ENCODE measurements at places on chromosomes 4 and X.

- DNase-seq, result no peak
These were observed 88.1 kb downstream of the NBDY start for GRCh38 chrX:56817179-56817578.

GRCh38 chrX:79368441-79368840, 1.3 kb upstream of the ITM2A start:
- no peak for DNase-seq

DNA sequence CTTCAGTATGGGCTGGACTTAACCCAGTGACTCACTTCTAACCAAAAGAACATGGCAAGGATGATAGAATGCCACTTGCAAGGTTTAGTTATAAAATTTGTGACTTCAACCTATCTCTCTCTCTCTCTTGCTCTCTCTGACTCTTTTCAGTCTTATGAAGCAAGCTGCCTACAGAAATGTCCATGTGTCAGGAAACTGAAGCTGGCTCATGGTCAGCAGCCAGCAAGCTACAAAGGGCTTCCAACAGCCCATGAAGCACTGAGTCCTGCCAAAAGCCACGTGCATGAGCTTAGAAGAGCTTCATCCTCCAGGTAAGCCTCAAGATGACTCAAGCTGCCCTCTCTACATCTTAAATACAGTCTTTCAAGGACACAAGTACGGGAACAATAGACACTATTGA, 100.3 kb downstream of the HS3ST1 start:
- DNase-seq, result no peak

- DNase-seq, result peak; percentile 82
These were observed 124.0 kb upstream of the NOCT start for GRCh38 chr4:138891631-138892031.

- no peak for DNase-seq
These were observed 82.2 kb downstream of the PSAPL1 start for GRCh38 chr4:7352486-7352885.

DNA sequence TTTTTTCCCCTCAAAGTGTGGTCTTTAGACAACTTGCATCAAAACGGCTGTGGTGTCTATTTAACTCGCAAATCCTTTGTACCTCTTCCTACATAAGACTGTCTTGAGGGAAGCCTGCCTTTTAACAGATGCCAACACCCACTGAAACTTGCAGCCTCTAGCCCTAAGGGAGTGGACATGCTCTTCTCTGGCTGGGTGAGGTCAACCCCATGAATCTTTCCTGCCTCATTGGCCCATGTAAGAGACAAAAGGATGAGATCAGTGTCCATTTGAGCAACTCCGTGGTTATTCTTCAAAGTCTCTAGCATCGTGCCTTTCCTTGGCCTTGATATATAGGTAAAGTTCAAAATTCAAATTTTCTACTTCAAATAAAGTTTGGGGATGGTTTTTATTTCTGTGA, 134.7 kb downstream of the SHROOM3 start:
- DNase-seq, result no peak

DNA sequence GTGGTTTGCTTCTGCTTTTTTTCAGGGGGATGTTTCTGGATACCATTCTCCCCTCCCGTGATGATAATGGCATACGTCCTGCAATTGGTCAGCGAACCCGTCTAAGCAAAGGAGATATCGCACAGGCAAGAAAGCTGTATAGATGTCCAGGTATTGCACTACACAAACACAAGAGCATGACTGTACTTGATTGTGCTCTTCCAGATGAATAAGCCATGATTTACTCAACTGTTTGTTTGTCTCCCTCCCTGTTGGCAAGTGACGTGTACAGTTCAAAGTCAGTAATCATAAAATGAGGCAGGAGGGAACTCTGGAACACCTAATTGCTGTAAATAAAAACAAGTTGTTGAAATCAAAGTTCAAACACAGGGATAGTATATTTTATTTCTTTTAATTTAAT, 141.4 kb downstream of the TLL1 start:
- DNase-seq, result no peak

- DNase-seq, result no peak
These were observed 74.0 kb upstream of the BCOR start for GRCh38 chrX:40171513-40172400.

DNA sequence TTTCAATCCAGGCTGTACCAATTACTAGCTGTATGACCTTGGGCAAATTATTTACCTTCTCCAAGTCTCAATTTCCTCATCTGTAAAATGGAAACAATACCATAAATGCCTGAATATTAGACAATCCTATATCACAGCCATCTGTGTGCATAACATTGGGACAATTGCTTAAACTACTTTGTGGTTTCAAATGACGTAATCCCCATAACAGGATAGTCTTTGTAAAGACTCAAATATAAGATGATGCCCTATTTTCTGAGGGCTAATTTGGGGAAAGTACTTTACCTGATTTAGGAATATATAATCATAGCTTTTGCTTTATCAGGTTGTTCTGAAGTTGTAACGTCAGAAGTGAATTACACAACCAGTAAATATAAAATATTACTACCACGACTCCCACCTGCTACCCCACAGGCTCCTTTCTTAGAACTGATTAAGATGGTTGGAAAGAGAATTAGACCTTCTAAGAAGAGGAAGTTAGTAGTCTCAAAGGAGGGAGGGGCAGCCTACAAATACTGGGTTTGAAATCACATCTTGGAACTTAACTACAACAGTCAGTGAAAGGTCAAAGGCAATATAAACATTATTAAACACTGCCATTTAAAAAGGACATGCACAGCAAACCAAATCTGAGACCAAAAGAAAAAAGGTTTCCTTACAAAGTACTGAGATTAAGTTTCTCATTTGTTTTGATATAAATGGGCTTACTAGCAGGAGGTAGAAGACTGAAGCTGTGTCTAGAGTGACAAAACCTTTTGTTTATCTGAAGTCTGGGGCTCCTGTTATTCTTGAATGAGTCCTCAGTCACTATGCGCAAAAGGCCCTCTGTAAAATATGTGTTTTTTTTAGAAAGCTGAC, 215.0 kb downstream of the SCFD2 start:
- DNase-seq, result no peak

GRCh38 chr4:90842960-90843359, 715.8 kb downstream of the CCSER1 start:
- DNase-seq, result no peak

GRCh38 chr4:128220286-128221235, 67.1 kb downstream of the PGRMC2 start:
- DNase-seq, result no peak

DNA sequence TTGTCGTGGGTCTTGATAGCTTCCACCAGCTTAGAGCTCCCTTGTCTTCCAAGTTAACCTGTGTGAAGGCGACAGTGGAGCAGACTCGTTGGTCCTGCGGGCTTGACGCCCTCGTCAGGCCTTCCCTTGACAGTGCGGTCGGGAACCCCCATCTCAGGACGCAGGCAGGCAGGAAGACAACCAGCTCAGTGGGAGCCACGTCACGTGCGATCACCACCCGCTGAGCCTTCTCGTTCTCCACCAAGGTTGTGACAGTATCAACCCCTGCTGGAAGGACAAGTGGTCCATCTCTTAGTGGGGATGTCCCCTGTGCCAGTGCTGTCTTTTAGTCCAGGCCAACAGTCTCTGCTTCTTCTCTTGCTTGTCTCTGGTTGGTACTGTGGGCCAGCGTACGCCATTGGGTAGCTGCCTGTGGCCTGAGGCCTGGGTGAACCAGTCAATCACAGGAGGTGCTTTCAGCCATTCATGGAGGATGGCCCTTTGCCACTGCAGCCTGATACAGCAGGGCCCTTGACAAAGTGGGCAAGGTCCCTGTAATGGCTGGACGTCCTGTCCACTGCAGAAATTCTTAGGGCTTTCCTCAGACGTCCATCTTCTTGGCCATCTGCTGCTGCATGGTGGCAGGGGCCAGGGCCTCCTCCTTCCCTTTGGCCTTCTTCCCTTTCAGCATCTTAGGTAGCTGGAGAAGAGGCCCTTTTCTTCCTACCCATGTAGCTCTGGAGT, 31.4 kb downstream of the RGS12 start:
- no peak for DNase-seq

DNA sequence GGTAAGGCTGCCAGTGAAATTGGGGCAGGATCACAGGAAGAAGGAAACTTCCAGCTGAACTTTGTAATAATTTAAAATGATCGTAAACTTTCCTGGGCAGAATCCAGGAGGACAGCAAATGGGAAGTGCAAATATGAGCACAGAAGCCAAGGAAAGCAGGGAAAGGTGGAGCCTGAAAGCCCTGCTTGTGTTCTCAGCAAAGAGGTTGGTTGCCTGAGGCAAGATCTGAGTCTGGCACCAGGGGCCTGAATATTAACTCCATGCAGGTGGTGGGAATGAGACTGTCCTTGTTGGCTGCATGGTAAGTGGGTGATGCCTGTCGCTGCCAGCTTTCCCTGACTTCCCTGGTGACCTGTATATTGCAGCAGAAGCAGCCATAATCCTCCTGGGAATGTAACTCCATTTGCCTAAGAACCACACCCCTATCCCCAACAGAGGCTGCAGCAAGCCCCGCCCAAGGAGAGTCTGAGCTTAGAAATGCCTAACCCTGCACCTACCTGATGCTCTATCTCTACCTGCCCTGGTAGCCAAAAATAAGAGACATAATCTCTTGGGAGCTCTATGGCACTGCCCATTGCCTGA, 132.0 kb upstream of the HDX start:
- no peak for DNase-seq

DNA sequence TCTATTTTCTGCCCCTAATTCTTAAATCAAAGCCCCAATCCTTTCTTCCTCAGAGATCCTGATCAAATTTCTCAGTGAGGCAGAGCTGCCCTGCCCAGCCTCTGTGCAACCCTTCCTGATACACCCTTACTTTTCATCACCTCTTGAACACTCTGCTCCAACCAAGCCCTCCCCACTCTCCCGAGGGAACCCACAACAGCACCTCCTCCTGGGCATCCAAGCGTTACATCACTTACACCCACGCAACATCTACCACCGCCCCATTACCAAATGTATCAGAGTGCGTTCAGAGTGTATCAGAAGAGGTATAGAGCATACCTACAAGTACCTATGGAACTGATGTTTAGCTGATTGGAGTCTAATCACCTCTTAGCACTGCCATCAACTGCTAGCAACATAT, 186.5 kb downstream of the RAP1GDS1 start:
- DNase-seq, result no peak

DNA sequence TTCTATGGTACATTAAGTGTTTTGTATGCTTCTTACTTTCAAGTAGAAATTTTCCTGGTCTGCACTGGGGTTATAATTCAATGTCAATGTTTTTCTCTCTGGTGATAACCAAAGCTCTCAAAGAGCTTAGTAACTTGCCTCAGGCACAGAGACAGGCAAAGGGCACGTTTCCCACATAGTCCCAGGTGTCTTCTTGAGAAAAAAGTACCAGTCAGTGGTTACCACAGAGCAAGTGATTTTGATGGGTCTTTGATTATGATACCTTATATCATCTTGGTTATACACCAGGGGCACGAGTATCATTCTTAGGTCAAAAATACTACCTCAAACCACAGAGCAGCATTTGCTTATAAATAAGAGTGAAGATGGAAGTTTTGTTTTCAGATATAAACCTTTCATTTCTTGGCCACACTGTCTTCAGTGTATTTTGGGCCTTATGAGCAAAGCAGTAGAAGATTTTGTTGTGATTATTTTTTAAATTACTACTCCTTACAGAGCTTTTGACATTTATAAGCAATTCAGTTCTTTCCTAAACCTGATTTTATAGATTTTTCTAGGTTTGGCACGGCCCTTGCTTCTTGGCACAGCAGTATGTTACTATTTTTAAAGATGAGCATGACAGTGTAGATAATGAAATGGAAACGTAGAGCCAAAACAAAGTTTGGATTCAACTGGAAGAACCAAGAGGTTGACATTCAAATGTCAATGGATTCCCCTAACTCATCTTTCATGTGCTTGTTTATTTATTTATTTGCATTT, 85.3 kb upstream of the TLL1 start:
- DNase-seq, result no peak

DNA sequence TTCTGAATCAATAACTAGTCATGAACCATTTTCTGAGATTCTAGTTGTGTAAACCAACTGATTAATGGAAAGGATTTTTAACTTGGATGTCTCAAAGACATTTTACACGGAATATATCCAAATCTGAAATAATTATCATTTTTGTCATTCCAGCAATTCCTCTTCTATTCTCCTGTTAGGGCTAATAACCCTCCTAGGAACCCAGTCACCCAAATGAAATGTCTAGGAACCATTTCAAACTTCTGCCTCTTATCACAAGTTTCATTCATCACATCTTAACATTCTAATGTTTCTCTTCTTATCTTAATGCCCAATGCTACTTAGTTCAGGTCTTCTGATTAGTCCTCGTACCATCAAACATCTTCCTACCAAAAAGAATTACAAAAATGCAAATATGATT, 639.8 kb downstream of the DMD start:
- no peak for DNase-seq

- no peak for DNase-seq
These were observed 243.1 kb downstream of the ANK2 start for GRCh38 chr4:113292371-113293042.

All from NCI-H1092 (cell line).